Uterine smooth muscle cell (primary cell): ENCODE measurements at places on chromosomes 12 and 14. TPM values are rescaled to one million over a fixed set of nuclear protein-coding genes. Genes with fewer than 3 reads are reported as not detected.

C12orf50 gene
- under 0.01 TPM in 1 of 2 replicates, not detected in the other for total RNA-seq

LMNTD1 gene
- total RNA-seq: 1.9 and 3.1 TPM in 2 replicates

AMDHD1 gene
- under 0.01 and 0.12 TPM in 2 replicates for total RNA-seq

ANKRD33 gene
- total RNA-seq: 0.11 and 0.12 TPM in 2 replicates

IGF1 gene
- total RNA-seq: 0.25 TPM in 1 of 2 replicates, not detected in the other

PA2G4 gene
- total RNA-seq: 107 and 254 TPM in 2 replicates

GYS2 gene
- not detected in 2 replicates for total RNA-seq

GUCY2C gene
- total RNA-seq: not detected in 2 replicates

AKAP6 gene
- total RNA-seq: 10.6 and 26.6 TPM in 2 replicates

SLC7A7 gene
- 1.3 and 2.9 TPM in 2 replicates for total RNA-seq

IL22 gene
- total RNA-seq: not detected in 2 replicates

FGF23 gene
- not detected in 2 replicates for total RNA-seq

VASH1 gene
- 2.8 and 6.4 TPM in 2 replicates for total RNA-seq

FITM1 gene
- 0.37 TPM in 1 of 2 replicates, not detected in the other for total RNA-seq

RAD51AP1 gene
- total RNA-seq: 10.6 and 41.9 TPM in 2 replicates

KERA gene
- not detected in 2 replicates for total RNA-seq

TPPP2 gene
- total RNA-seq: not detected in 2 replicates

TUBA1A gene
- total RNA-seq: 668 and 1,375 TPM in 2 replicates

FIGNL2 gene
- total RNA-seq: 0.11 and 0.25 TPM in 2 replicates

TMEM132C gene
- total RNA-seq: not detected in 2 replicates

AGAP2 gene
- total RNA-seq: 0.33 and 0.87 TPM in 2 replicates

RTL1 gene
- total RNA-seq: under 0.01 TPM in 2 replicates

NT5DC3 gene
- 24.1 and 27.6 TPM in 2 replicates for total RNA-seq

LIN7A gene
- total RNA-seq: 3.1 and 3.9 TPM in 2 replicates

IL26 gene
- total RNA-seq: not detected in 2 replicates
